ENCODE measurements at places on chromosomes 5 and 9.
A peak's percentile ranks its signal among the peaks of the same experiment; 100 is the strongest.

GRCh38 chr5:31880449-31880848 lies 241.5 kb downstream of the PDZD2 start:
- no peak for DNase-seq

DNA sequence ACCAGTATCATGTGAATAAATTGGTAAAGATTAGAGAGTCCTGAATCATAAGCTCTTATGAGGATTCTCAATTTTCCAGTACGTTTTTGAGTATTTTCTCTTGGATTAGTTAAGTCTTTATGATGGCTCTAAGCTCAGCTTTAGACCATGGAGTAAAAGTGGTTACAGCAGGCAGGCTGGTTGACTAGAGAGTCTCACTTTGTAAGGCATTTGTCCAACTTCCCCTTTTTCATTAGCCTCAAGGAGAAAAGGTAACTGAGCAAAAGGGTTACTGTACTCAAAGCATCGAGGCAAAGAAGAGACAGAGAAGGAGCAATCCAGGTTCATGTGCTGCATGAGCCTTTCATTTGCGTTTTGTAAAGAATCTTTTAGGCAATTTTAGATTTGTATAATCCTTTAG lies 8.5 kb downstream of the NOP16 start:
- no peak for DNase-seq

DNA sequence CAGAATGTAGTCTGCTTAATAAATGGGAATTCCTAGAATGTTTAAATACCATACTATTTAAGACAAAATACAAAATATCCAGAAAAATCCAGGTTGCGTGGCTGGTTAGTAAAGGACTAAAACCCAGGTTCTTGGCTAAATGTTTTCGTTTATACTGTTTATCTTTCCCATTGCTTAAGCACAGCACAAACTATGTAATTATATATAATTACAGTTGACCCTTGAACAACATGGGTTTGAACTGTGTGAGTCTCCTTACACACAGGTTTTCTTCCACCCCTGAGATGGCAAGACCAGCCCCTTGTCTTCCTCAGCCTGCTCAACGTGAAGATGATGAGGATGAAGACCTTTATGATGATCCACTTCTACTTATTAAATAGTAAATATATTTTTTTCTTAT lies 24.7 kb downstream of the XPA start:
- no peak for DNase-seq

DNA sequence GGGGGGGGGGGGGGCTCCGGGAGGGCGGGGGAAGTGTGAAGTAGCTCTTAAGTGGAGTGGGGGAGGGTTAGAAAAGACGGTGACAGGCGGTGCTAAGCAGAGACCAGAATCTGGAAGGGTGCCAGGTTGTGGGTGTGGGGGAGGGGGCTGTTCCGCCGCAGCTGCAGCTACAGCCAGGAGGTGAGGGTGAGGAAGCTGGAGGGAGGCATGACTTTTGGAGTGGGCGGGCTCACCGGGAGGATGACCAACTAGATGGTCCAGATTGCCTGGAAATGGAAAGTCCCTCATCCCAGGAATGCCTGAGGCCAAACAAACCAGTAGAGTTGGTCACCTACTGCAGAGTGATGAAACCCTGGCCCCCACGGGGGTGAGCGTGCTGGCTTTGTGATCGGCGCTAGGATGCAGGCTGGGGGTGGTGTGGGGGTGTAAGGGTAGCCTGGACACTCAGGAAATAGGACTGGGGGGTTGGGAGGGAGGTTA lies 158.1 kb upstream of the SHB start:
- peak; percentile 58 for DNase-seq

GRCh38 chr9:34084562-34084961 lies 35.9 kb upstream of the UBAP2 start:
- no peak for DNase-seq

DNA sequence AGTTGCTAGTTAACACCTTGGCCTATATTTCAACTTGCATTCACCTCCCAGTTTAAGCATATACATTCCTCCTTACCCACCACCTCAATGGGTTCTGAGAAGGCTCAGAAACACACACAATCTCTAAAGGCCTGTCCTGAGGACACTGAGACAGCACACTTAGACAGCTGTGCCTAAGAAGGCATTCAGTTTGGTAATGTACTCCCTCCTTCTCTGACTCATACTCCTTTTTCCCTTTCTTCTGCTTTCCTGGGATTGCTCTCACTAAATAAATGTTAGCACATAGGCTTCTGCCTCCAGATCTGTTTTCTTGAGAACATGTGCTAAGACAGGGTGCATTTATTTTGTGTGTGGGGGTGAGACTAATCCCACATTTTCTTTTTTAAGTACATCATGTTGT lies 456.8 kb upstream of the CDH6 start:
- DNase-seq: no peak

- DNase-seq: no peak
Measured at GRCh38 chr5:150073677-150074076, 12.7 kb downstream of the CSF1R start.

GRCh38 chr9:90773617-90774016 lies 28.0 kb upstream of the SYK start:
- no peak for DNase-seq

- DNase-seq: no peak
Measured at GRCh38 chr9:91156451-91157234, 205.1 kb downstream of the AUH start.

DNA sequence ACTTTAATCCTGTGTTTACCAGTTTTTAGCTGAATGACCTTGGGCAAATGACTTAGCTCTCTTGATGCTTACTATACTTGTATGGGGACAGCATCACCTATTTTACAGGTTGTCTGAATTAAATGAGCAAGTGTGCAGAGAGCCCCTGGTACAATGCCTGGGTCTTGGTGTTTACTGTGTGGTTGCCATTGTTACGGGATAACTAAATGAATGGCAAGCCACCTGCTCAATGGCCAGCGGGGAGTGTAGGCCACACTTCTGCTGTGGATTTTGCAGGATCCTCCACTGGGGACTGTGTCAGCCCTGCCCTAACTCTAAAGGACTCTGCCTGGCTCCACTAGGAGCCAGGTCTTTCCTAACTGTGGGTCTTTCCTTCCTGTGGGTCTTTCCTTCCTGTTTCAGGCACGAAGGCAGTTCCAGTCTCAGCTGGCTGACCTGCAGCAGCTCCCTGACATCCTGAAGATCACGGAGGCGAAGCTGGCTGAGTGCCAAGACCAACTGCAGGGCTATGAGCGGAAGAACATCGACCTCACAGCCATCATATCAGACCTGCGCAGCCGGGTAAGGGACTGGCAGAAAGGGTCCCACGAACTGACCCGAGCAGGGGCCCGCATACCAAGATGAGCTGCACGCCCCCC lies 10.3 kb upstream of the GLE1 start:
- no peak for DNase-seq

- no peak for DNase-seq
Measured at GRCh38 chr9:99222416-99223270, 561 bp downstream of the SEC61B start.

DNA sequence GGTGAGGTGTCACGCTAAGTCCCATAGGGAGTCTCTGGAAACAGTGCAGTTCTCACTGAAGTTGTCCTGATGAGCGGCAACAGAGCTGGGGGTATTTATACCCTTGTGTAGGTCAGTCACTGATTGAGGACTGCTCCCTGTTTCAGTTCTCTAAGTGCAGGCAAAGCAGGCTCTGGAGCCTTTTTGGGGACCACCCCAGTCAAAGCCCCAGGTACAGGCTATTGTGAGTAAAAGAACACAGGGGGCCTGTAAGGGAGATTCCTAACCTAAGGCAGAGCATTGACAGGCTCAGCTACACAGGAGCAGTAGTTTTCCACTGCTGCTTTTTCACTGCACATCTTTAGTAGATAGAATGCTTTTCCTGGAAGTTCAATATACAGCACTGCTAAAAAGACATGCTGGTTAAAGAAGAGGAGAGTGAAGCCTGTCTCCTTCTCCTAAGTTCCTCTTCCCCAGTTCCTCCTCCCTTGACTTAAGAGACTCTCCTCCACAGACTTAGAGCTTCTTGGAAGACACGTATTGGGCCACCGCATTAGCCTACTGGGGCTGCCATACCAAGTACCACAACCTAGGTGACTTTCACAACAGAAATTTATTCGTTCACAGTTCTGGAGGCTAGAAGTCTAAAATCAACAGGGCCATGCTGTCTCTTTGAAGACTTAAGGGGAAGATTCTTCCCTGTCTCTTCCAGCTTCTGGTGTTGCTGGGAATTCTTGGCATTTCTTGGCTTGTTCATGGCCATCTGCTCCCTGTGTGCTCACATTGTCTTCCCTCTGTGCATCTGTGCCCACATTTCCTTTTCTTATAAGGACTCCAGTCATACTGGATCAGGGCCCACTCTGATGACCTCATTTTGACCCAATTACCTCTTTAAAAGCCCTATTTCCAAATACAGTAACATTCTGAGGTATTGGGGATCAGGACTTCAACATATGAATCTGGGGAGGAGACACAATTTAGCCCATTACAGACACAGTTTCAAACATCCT lies 221.0 kb downstream of the ESM1 start:
- DNase-seq: no peak

DNA sequence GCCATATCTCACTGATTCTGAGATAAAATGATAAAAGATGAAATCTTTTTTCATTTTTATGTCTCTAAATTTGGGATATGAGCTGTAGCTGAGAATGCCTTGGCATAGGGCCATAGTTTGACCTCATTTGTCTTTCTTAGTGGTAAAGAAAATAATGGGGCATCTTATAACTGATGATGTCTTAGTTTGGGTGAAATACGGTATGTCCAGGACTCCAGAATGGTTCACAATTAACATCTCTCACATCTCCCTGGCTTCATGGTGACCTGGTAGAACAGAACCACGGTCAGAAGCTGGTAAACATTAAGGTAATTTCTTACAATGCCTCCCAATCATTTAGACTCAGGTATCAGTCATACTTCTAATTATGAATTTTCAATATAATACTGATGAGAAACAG lies 250.8 kb downstream of the MAT2B start:
- no peak for DNase-seq

DNA sequence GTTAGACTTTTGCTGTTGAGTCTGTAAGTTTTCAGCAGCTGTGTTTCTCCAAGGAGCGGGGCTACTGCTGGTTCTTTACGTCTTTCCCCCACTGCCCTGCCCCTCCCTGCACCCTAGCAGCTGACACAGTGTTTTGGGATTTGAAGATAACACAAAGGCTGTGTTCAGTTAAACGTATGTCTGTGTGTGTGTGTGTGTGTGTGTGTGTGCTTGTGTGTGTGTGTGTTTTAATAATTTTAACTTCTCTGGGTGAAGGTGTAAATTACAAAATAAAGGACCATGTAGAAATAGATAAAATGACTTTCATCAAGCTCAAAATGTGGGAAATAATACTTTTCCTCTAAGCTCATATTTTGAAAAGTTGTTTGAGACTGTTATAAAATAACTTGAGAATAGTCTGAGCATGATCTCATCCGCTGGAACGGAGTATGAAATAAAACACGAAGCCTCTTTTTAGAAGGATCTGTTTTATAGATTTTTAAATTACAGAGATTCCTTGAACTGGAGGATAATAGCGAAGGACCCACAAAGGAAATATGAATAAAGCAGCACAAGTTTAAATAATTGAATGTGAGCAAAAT lies 10.9 kb downstream of the ABL1 start:
- DNase-seq: no peak

DNA sequence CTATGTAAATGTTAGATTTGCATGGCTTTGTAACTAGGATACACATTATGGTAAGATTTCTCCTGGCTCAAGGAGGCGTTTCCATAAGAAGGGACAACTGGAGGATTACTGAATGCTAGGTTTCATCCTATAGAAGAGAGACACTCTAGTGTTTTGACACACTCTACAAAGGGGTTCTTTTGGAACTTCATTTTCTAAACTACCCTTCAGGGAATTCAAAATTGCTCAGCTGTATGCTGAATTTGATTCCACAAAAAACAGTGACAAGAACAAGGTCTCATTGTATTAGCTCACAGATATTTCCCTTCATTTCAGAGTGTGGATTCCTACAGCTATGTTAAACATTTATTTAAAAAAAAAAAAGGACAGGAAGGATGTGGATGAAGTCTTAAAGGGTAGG lies 151.7 kb downstream of the PPP2R2B start:
- DNase-seq: no peak

DNA sequence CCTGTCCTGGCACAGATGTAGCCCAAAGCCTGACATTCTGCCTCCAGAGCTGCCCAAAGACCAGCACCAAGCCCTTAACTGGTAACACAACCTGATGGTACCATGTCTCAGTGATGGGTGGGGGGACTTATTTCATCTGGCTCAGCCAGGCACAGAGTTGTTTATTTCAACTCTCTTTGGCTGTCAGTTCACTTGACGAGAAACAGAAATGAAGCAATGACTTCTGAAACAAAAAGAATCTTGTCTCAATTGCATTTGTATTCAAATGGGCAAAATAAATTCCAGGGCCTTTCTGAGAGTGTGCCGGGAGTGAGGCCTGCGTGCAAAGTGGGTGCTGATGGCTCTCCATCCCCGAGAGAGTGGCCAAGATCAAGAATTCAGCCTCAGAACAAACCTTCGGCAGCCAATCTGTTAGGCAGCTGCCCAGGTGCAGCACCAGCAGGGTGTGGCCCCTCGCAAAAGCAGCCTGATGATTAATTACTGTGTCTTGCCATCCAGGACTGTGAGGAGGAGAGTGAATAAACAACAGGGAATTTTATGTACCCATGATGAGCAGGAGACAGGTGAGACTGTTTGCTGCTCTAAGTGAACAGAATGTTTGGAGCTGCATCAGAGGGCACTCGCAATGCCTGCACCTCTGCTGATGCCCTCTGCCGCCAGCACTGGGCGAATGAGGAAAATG lies 238.0 kb downstream of the HSPA4 start:
- no peak for DNase-seq

- DNase-seq: no peak
Measured at GRCh38 chr9:26955222-26955903, 849 bp upstream of the IFT74 start.

DNA sequence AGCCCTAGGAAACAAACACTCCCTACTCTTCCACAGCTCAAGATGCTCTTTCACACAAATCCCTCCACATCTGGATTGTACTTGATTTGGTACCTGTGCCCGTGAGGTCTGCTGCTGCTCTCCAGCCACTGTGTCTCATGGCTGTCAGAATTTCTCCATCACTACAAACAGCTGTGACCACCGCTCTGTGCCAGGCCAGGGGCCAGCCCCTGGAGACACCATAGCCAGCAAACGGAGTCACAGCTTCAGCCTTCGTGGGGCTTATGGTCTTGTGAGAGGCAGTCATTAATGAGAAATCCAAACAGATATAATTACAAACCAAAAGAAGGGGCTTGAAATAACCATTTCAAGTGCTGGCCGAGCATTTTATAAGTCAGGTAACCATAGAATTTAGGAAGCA lies 43.6 kb downstream of the ADAM19 start:
- DNase-seq: no peak

- peak; percentile 35 for DNase-seq
Measured at GRCh38 chr9:99296291-99296951, 74.3 kb downstream of the SEC61B start.

GRCh38 chr5:89097103-89097502 lies 214.1 kb upstream of the MEF2C start:
- DNase-seq: no peak

DNA sequence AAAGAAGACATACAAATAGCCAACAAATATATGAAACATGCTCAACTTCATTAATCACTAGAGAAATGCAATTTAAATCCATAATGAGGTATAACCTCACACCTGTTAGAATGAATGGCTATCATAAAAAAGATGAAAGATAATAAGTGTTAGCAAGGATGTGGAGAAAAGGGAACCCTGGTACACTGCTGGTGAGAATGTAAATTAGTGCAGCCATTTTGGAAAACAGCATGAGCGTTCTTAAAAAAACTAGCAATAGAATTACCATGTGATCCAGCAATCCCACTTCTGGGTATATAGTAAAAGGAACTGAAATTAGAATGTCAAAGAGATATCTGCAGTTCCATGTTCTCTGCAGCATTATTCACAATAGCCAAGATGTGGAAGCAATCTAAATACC lies 64.2 kb upstream of the CEP78 start:
- no peak for DNase-seq

GRCh38 chr5:112064956-112065355 lies 308.0 kb upstream of the NREP start:
- no peak for DNase-seq

Measured in CD4-positive, alpha-beta memory T cell (primary cell).